ELR (cell line): ENCODE measurements at places on chromosomes 7 and 10.

DNA sequence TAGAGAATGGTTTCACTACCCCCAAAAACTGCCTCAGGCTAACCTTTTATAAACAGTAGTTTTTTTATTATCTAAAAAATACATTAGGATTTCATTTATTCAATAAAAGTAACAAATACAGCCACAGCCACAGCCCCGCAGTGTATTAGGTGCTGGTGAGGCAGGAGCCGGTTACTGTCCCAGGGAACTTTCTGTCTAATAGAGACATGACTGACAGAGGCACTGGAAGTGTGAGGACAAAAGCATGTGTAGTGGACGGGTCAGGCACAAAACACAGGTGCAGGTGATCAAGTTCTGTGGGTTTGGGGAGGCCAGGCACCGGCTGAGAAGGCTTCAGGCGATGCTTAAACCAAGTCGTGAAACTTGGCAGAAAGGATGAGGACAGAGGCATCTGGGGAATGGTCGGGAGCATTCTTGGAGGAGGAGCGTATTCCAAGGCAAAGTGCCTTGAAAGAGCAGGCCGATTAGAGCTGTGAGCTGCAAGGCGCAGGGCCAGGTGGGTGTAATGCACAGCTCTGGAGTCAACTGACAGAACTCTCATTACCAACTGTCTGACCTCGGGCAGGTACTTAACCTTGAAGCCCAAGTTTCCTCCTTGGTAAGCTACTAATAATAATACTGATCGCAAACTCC is 138.2 kb downstream of the USP6NL start:
- DNase-seq = no peak

- peak; percentile 62 for DNase-seq
These were observed 14.0 kb downstream of the LRGUK start for GRCh38 chr7:134140889-134141867.

- DNase-seq = no peak
These were observed 13.3 kb downstream of the GNA12 start for GRCh38 chr7:2830609-2831376.

- DNase-seq = peak; percentile 40
These were observed 595 bp downstream of the TBL2 start for GRCh38 chr7:73577627-73578341.

GRCh38 chr10:44195112-44196007 is 189.5 kb downstream of the CXCL12 start:
- DNase-seq = peak; percentile 82

DNA sequence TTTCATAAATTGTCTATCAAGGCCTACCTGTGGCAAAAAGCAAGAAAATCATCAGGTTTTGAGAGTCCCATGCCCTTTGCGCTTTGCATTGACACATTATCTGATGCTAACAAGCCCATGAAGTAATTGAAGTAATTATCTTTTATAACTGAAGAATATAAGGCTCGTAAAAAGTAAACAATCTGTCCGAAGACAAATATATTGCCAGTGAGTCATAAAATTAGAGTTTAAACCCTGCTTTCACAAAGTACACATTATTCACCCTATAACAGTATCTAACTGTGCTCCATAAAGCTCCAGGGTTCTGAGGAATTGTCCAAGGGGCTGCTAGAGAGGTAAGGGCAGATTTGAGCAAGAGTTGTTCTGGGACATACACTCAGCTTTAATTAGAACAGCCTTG is 102.3 kb upstream of the PPP1R3A start:
- peak; percentile 28 for DNase-seq

DNA sequence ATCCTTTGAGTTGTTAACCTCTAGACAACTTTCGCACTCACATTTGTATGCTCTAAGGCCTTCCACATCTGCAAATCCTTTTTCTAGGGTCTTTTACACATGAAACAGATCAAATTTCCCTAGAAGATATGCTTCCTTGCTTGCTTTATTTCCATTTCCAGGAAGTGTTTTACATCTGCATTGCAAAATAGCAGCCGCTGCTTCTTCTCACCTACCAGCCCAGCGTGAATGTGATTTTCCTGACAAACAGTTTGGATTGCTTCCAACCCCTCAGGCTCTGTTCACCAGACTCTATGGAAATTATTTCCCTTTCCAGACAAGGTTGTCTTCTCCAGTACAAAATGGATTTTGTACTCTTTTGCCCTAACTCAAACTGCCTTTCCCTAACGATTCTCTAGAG is 50.9 kb upstream of the PAPSS2 start:
- DNase-seq = no peak

GRCh38 chr10:51510231-51510630 is 189.2 kb downstream of the CSTF2T start:
- no peak for DNase-seq

DNA sequence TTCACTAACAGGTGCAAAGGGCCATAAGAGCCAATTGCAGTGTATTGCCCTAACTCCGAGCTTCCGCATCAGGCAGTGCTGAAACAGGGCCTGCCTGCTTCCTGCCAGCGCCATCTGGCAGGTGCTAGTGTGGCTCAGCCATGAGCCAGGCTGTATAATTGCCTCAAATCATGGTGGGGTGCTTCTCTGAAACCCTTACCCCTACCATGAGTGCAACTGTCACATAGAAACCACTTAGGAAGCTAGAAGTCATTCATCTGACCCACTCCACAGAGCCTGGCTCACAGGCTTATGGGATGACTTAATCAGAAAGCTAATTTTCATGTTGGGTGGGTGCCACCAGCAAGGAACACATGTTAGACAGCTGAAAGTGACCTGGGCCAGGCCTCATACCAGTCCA is 133.3 kb upstream of the LAMB4 start:
- DNase-seq = no peak

DNA sequence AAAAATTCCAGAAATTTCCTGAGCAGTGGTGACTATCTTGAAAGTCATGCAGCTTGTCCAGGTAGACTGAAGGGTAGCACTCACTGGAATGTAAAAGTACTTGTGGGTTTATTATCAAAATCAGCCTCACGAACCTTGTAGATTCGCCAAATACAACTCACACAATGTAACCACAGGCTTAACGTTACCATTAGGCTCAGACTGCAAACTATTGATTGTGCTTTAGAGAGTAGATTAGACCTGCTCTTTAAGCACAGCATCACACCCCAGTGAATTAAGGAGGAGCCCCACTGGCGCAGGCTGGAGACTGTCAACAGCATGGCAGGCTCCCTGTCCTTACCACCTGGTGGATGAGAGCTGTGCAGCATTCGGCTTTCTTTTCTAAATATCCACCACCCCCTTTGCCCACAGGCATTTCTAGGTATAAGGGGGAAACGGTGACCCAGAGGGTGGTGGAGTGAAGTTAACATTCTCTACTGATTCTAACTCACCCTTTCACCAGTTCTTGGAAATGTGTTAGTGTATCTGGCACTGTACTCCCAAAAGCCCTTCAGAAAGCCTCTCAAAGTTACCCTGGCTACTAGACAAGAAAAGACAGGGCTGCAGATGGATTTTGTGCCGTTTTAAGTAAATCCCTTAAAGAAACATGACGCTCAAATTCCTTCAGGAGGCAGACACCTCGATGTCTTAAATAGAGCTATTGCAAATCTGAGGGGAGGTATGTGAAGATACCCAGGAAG is 56.6 kb downstream of the GSDME start:
- peak; percentile 13 for DNase-seq

DNA sequence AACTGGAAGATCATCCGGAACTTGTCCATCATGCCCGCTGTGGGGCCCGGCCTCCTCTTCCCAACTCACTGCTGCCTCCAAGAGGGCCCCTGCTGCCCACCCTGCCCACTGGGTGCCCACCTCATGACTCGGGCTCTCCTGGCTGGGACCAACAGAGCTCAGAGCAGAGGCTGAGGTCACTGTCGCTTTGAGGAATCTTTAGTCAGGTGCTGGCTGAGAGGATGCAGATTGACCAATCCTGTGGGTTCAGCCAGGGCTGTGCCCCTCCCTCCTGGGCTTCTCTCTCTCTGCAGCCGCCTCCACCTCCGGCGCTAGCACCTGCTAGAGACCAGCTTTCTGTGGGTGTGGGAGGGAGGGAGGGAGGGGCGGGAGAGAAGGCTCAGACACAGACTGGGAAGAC is at the start of gene CALHM1:
CALHM1 (minus strand) TSS at position 181 of the 400 bp plus-strand sequence; CDS start at position 32, 149 bp downstream.
- no peak for DNase-seq

DNA sequence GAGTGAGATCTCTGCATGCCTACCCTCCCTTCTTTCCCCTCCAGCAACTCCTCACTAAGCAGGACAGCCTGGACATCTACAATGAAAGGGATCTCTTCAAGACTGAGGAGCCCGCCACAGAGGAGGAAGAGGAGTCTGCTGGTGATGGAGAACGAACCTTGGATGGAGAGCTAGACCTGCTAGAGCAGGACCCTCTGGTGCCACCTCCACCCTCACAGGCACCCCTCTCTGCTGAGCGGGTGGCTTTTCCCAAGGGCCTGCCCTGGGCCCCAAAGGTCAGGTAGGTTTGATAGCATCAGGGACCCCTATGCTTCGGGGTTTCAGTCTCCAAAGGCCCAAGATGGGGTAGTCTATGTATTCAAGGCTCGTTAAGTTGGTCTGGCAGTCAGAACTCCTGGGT is 23.9 kb downstream of the STRIP2 start:
- no peak for DNase-seq

DNA sequence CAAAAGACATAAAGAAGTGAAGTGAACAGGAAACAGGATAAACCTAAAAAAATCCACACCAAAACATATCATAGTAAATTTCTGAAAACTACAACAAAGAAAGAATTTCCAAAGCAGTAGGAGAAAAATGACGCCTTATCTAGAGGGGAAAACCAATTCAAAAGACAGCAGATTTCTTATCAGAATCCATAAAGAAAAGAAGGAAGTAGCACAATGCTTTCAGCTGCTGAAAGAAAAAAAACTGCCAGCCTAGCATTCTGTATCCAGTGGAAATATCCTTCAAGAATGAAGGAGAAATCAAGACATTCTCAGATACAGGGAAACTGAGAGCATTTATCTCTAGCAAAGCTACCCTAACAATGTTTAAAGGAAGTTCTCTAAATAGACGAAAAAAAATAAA is 37.8 kb downstream of the PDLIM1 start:
- DNase-seq = no peak

DNA sequence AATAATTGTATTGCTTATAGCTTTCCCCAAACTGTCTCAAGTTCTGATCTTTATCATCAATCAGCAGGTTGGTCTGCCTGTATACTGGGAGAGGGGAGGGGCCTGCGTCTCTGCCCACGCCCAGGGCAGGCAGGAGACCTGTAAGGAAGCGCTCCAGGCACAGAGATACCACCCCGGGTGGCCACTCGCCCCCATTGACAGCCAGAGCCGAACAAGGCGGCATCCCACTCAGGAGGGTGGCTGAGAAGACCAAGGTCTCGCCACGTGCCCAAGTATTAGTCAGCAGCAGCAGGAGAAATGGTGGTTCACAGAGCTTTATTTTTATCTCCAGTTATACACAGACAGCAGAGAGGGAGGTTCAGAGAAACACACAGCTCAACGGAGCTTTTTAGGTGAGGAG is 7.2 kb downstream of the STK32C start:
- no peak for DNase-seq

DNA sequence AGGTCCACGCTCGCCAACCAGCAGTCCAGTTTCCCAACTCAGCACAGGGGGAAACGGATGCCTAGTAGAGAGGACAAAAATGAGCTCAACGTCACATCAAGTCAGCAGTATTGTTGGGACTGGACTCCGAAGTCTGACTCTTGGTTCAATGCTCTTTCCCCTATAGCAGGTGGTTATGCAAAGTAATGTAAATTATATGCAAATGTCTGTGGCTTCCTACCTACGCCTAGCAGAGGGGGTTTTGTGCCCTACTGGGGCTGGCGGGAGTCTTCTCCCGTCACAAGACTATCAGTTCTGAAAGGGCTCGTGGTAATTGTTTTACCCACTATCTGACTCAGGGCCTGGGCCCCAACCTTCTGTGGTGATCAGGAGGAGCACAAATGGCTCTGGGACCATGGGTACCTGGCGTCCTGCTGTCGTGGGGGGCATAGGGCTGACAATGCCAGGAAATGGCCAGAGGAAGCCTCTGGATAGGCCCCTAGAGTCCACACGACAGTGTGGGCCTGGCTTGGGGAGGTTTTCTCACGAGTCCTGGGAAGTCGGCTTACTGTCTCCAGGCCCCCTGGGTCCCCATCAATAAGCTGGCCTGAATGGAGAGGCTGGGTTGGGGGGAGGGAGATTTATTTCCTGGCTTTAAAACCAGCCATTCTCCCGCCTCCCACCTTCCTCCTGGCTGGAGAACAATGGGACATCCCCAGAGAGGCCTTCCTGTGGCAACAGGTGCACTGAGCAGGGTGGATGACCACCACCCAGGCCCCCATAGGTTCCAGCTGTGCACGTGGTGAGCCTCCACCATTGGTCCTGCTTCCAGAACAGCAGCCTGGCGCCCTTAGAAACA is 41.8 kb downstream of the UNC5B start:
- no peak for DNase-seq
